ENCODE measurements at places on chromosomes 12 and 14.

GRCh38 chr12:25469861-25470260 lies 83.2 kb downstream of the LMNTD1 start:
- no peak for DNase-seq

DNA sequence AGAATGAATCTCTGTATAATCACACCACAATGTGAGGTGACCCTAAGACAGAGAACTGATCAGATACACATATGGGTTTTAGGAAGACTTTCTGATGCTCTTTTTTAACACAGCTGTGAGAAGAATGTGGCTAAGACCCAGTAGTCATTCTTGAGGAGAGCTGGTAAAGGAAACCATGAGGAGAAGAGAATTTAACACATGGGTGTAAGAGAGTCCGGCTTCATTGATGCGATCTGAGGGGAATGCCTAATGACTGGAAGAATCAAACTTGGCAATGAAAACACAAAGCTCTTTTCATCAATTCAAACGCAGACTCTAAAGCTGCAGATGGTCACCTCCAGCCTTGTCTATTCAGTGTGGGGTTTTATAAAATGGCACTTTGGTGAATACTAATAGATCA lies 79.3 kb downstream of the FOXA1 start:
- no peak for DNase-seq

DNA sequence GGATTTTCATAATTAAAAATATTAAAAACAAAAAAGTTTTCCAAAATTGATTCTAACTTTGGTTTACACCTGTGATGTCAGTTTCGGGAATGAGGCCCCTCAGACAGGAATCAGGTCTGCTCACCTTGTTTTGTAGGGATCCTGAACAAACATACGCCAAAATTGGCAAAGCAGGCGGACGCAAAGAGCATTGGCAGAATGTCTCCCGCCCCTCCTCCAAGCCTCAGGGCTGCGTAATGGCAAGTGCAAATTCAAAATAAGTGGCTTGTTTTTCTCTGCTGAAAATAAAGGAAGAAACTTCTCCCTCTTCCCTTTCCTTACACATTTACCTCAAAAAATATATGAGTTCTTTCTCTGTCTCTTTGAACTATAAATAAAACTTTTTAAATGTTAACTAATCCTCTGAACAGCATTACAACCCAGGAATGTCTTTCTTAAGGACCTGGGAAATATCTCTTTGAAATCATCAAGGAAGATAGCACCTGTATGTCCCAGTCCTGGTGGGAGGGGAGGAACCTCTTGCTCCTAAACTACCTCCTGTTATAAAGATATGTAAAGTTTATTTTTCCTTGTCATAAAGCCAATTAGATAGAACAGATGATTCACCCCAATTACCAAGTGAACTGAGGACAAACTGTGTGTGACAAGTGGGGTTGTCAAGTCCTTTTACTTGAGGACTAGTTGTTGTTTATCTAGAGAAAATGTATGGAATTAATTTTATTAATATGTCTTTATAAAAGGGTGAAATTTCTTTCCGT lies 16.5 kb downstream of the OR6J1 start:
- no peak for DNase-seq

DNA sequence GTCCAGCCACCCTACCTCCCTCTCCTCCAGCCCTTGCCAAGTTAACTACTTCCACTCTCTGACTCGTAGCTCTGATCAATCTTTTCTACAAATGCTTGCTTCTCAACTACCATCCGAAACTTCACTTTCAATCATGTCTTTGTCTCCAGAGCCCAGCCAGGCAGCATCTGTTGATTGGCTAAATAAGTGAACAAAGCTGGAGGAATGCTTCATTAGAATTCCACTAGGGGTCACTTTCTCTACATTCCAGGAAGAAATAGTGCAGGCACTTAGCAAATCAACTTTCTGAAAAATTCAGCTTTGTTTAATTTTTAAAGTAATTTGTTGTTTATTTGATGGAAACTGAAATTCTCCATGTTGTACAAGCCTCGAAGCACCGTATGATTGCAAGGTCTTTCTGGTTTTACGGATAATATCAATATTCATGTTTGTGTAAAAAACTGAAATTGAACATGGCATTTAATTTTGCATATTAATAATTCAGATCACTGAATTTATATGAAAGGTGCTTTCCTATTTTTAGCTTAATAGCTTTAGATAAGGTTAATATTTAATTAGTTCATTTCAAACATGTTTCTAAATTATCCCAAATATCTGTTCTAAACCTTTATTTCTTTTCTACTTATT lies 32.4 kb upstream of the HELB start:
- peak; percentile 7 for DNase-seq

Data from effector CD4-positive, alpha-beta T cell (primary cell).